ENCODE measurements at places on chromosomes 1 and 21.

GRCh38 chr1:201495551-201496295 is 11.2 kb downstream of the CSRP1 start:
- no peak for DNase-seq

DNA sequence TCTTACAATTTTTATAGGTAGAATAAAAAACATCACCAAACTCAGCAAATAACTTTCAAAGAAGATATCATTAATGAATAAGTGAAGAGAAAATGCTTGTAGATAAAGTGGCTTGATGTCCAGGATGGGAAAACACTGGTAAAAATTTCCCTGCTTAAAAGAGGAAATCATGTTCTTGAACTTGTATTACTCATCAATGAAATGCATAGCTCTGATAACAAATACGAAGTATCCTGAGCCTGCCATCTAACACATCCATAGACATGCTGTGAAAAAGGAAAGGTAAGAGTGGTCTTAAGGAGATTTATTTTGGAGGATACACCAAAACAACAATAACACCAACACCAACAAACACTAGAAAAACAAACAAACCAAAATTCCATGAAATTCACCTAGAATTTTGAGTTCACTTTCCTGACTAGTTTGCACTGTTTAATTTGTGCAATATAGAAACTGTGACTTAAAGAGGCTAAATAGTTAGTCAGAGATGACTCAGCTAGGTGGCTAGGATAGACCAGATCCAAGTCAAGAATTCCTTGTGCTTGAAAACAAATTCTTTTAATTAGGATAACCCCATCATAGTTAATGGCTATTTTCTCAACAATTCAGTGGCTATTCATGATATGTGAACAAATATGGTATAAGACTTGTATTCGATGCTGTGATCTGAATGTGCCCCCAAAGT is 179.8 kb upstream of the KCNK2 start:
- no peak for DNase-seq

DNA sequence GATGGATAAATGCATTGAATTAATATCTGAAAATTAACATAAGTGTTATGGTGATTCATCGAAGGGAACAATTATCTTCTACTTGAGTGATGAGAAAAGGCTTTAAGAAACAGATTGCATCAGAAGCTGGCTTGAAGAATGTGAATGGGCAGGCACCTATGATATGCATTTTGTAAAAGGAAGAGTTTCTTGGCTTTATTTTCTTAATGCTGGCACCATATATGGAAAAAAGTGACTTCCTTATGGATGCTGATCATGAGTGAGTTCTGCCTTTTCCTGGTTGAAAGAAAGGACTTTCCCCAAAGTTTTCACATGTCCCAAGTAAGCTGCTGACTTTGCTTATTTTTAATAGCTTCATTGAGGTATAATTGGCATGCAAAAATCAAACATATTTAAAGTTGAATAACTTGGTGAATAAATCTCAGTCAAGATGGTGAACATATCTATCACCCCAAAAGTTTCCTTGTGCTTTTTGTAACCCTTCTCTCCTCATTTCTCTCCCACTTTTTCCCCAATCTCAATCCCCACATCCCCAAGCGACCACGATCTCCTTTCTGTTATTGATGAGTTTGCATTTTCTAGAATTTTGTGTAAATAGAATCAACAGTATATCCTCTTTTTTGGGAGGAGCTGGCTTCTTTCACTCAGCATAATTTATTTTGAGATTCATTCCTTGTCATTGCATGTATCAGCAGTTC is 74.2 kb downstream of the SPATA46 start:
- no peak for DNase-seq

DNA sequence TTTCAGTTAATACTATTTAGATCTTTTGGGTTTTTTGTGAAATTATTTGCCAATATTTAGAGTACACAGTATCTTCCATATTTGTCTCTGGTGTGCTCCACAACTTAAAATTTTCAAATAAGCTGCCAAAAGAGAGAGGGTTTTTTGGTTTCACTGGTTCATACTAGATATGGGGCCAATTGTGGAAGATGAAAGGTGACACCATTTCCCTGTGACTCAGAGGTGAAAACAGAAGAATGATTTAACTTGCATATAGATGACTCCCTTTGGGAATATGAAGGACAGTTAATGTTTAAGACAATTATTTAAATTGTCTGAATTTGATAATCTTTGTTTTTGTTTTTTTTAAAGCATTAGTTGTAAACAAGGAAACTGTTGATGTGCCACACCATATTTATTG is 37.5 kb downstream of the IVNS1ABP start:
- no peak for DNase-seq

- DNase-seq = no peak
These were observed 254.8 kb downstream of the PBX1 start for GRCh38 chr1:164813776-164814175.

- DNase-seq = no peak
These were observed 324.8 kb downstream of the RWDD3 start for GRCh38 chr1:95558791-95559190.

- DNase-seq = no peak
These were observed 382.2 kb downstream of the NTNG1 start for GRCh38 chr1:107523061-107523460.

DNA sequence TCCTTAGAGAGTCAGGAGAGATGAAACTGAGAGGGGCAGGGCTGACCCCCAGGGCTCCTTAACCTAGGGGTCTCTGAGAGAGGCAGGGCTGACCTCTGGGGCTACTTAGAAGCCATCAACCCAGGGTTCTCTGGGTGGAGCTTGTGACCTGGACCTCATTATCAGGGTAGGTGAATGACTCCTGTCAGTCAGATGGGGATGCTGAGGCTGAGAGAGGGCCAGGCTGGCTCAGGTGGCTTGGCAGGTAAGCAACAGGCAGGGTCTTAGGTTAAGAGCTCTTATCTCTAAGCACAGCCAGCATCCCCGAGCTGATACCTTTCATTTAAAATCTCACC is 160.9 kb downstream of the PTPRU start:
- no peak for DNase-seq

- DNase-seq = peak; percentile 20
These were observed 142.3 kb upstream of the EDN2 start for GRCh38 chr1:41626616-41627375.

GRCh38 chr21:24428591-24429199 is 1178.6 kb downstream of the MRPL39 start:
- DNase-seq = no peak

DNA sequence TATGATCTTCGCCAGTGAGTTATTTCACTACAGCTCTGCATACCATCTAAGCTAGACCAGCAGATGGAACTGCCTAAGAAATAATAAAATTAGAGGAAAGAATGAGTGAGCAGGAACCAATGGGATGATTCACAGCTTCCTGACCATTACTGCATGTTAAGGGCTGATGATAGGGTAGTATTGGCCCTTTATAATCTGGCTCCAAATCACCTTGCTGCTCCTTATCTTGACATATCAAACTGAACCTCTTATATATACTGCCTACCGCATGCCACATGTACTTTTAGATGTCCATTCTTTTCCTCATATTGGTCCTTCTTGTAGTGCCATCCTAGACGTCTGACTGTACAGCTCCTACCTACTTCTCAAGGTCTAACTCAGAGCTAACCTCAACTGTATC is 524.4 kb downstream of the DPYD start:
- DNase-seq = no peak

DNA sequence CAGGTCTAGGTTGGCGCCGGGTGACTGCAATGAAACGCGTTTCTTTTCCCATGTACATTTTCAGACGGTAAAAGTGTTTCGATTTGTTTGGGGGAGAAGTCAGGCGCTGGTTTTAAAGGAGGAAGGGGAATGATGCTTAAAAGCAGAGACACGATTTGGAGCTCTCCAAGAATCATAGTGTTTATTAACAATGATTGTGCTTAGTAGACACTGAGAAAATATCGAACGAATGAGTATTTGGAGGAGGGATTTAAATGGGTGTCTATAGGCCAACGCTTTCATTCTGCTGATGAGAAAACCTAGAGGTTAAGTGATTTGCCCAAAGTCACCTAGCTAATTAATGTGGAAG is 36.9 kb upstream of the JAK1 start:
- DNase-seq = no peak

DNA sequence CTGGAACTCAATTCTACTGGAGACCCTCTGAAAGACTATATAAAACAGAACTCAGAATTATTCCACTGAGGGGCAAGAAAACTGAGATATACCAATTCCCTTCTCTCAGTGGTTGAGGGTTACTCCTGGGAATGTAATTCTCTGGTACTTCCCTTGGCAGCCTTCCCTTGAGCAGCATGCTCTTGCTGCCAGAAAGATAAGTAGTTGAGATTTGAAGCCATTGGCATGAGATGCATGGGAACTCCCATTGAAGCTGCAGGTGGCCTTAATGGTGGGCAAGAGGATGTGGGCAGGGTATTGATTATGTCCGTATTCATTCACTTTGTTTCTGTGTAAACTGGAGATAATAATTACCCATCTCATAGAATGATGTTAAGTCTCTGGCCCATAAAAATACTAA is 28.6 kb upstream of the C1orf185 start:
- DNase-seq = no peak

- no peak for DNase-seq
These were observed 68.7 kb downstream of the SDC3 start for GRCh38 chr1:30839827-30840359.

GRCh38 chr1:235736263-235736662 is 86.7 kb upstream of the GNG4 start:
- no peak for DNase-seq

DNA sequence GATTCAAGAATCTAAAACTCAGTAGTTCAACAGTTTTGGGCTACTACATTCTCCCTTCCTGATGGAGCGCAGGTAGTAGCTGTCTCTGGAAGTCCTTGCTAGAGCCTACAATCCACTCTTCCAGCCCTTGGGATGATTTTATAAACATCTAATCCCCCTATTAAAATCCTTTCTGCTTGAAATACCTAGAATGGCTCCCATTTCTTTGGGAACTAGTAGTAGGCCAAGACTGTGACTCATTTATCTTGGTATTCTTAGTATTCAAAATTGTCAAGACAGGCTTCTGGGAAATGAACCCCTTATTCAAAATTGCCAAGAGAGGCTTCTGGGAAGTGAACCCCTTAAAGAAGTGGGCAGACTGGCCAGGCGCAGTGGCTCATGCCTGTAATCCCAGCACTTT is 142.5 kb upstream of the FGGY start:
- no peak for DNase-seq

DNA sequence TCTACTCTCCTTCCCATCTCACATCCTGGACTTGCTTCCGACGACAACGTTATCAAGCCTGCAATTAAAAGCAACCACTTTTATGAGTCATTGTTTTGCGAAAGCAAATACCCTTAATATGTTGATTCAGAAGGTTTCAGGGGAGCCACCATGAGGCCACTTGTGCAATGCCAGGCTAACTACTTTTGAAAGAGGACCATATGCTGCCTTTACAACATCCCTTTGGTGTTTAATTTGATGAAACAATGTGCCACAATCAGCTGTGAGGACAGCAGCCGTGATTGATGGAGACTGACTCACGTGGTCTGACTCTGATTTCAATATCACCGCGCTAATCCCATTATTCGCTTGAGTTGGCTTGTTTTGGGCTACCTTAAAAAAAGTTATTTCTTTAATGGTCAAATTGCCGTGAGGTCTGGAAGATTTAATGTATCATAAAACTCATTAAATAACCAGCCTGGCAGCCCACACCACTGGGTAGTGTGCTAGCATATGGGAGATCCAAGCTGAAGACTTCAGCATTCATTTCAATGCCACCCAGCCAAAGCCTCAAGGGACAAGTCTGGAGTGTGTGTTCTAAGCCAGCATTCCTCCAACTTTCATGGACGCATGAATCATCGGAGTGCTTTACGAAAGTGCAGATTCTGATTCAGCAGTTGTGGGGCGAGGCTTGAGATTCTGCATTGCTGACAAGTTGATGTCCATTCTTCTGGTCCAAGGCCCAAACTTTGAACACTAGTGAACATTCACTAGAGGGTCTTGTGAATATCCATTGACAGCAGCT is 73.3 kb upstream of the PAXBP1 start:
- DNase-seq = no peak

GRCh38 chr1:95733031-95733430 is 499.0 kb downstream of the RWDD3 start:
- peak; percentile 26 for DNase-seq

DNA sequence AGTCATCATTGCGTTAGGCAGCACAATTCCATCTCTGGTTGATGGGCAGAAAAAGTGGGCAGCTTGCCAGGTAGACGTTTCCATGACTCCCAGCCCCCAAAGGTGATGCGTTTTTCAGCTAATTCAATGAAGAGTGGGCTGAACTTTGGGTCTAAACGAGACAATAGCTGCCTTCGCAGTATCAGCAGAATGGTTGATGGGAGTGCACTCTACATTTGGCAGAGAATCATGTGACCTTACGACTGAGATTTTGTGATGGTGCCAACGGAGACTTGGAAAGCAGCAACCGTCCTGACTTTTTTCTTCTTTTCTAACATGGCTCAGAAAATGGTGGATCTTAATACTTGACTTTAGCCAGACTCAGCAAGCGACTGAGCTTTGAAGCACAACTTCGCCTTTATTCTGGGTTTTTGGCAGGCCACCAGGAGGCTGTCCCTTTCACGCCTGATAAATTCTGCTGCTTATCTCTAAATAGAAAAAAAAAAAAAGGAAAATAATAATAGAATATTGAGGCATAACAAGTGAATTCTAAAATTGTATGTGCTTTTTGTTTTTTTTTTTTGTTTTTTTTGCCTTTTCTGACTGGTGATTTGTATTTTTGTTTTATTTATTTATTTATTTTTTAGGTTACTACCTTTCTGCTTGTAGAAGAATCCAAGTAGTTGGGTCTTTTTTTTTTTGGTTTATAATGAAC is 804.8 kb downstream of the USP25 start:
- DNase-seq = no peak

DNA sequence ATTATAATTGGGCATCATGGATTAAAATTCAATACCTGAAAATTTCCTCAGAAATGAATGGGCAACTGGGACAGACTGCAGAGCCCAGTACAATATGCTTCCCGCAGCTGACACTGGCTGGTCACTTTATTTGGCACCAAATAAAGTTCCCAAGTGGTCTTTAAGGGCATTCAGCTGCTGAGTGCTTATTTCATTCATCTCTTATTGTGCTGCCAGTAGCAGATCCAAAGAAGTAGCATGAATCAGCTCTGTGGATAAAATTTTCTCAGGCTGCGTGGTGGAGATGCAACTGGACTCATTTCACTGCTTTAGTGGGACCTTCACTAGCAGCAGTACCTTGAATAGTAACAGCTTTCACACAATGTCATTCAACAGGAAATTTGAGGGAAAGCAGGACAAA is 226.3 kb upstream of the ADGRL2 start:
- no peak for DNase-seq

DNA sequence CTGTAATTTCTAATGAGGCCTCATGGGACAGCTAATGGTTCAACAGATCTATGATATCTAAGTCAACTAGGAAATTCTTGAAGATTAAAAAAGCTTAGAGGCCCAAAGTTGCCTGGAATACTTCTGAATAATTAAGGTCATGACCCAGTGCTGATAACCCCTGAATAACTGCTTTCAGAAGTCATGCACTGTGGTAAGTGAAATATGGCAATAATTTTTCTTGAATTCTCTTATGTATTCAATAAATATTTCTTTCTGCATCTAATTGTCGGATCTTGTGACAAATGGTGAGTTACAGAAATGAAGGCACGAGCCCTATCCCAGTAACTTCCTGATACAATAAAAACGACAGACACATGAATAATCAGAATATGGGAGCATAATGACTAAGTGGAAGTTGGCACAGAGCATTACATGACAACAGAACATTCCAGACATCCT is 219.3 kb upstream of the GREM2 start:
- peak; percentile 51 for DNase-seq
